ENCODE measurements at places on chromosomes 5 and 9.

DNA sequence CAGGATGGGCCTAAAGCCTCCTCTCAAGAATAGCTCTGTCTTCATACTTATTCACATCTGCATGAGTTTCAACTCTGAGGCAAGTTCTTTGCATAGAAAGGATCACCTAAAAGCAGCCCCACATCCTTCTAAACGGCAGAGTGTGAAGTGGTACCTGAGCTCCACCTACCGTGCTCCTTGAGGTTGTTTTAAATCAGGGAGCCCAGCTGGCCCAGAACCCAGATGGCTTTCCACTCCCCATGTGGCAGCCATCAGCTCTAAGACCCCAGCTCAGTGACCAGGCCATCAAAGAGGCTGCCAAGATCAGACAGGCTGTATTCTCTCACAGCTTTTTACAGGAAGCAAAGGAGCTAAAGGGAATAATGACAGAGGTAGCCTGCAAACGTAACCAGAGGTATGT, 299.3 kb downstream of the RASEF start:
- DNase-seq: no peak

DNA sequence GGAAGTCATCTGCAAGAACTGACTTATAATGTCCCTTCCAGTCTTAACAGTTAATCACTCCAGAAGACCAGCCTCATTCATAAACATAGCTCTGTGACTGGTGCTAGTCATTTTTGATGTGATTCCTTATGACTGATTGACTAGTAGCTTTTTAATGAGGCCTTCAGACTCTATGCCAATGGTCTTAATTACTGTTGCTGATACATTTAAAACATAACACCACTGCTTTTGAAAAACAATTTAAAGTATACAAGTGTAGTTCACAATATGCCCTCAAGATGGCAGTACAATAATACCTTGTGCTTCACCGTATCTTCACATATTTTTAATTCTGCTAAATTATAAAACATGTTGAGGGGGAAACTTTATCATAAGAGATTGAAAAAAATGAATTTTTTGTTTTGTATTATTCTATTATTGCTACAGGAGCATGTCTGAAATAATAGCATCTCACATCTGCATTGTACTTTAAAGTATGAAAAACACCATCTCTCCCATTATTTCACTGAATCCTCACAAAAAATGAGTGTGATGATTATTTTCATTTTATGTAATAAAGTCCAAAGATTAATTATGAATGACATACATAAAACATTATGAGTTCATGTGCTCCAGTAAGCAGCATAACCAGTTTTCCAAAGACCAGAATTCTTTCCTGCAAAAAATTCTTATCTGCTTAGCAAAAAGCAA, 55.2 kb upstream of the SHISAL2B start:
- DNase-seq: peak; percentile 20

DNA sequence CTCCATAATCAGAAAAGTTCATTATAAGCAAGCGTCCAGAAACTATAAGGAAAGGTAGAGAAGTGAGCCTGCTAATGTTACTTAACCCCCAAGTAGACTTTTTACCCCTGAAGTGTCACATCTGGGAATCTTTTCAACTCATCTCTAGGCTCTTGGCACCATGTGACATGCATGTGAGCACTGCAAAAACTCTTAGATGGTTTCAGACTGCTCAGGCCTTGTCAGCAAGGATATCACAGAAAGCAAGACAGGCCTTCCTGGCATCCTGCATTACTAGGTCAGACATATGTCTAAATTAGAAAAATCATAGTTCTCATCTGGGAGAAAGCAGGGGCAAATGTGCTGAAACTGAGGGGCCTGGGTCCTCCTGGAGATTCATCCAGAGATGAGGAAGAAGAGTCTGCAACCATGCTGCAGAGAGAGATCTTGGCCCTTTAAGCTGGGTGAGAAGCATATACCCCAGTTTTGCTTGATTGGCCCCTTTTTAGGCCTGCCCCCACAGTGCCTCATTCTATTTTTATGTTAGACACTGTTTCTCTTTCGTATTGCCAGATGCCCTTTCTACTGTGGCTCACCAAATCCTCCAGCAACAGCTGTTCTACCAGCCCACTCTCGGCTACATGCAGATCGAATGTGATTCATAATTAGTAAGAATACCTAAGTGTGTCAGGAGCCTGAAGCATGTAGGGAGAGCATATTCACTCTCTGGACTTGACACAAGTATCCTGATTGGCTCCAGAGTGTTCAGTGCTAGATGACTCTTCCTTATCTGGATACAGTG, 19.0 kb downstream of the TMEM8B start:
- DNase-seq: peak; percentile 68

GRCh38 chr5:147831465-147831864, at the start of gene SPINK1:
SPINK1 (minus strand) TSS chr5:147831671; CDS start chr5:147831577, 94 bp downstream.
- DNase-seq: no peak

DNA sequence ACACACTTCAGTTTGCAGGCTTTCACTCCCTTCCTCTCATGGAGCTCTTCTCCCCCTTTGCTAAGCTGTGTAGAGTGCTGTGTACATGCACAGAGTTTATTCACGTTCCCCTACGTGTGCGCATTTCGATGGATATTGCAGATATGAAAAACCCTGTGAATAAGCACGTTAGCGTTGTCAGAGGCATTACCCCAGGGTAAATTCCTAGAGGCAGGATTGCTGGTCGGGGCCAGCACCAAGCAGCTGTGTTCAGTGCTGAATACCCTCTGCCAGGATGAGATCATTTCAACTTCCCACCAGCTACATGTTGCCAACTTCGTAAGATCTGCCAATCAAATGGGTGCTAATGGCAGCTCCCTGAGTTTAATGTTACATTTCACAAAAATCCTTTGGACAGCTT, 172.3 kb upstream of the PPP1R26 start:
- no peak for DNase-seq

DNA sequence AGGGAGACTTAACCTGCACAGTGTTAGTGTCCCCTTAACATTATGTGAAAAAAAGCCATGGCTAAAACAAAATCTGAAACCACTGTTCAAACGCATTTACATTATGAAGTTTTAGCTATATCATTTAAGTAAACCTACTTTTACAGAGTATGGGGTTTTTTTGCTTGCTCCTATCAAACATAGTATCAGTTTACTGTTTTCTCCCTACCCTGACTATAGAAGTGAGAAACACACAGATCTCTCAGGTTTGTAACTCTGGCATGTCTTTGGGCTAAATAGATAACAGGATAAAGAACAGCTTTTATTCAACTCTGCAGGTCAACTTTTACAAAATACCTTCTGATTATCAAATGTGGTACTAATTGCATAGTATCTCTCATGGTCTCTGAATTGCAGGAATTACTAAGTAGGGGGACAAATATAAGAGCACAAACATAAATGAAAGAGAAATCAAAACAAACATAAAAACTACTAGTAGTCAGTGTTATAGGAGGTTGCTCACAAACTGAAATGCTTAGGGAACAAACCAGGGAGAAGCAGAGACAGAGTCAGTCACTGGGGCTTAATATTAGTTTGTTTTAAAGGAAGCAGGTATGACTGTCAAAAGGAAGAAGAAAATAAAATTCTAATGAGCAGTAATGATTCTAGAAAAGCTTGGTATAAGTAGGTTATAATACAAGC, 155.8 kb downstream of the MLLT3 start:
- no peak for DNase-seq

- DNase-seq: no peak
These were observed 189.2 kb upstream of the DMAC1 start for GRCh38 chr9:7988644-7989280.

Data from germinal center (tissue), 1 donor.